NK-92 treated with Interleukin-12 subunit alpha and Interleukin-12 subunit beta, amount 100 ng/mL, for 24 hours (cell line): ENCODE measurements at places on chromosomes 4 and X.

DNA sequence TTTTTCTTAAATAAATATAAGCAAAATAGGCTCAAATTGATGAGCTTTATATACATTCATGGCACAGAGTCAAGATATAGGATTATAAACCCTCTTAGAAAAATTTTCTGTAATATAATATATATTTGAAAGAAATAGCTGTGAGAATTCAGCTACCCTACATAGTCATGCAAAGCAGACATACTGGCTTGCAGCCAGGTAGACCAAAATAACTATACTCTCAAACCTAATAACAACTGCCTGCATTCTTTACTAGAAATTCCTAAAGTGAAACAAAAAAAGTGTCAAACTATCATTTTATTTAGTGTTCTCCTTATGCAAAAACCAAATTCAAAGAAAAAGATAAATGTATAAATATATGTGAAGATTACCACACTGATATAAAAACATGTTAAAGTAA, 1390.2 kb downstream of the C4orf33 start:
- no peak for DNase-seq

- DNase-seq, result no peak
Measured at GRCh38 chrX:138191998-138192397, 519.5 kb downstream of the FGF13 start.

DNA sequence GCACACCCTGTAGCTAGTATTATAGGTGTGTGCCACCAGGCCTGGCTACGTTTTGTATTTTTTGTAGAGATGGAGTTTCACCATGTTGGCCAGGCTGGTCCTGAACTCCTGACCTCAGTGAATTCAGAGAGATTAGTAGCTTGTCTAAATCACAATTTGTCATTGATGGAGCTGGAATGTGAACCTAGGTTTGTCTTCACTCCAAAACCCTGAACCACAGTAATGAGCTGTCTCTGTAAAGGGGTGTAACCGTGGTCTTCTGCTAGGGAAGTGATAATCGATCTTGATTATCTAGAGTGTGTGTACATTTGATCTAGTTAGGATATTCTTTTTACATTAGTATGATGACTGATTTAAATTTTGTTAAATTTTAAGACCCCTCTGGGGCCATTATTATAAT, 8.3 kb downstream of the ARHGAP10 start:
- no peak for DNase-seq

DNA sequence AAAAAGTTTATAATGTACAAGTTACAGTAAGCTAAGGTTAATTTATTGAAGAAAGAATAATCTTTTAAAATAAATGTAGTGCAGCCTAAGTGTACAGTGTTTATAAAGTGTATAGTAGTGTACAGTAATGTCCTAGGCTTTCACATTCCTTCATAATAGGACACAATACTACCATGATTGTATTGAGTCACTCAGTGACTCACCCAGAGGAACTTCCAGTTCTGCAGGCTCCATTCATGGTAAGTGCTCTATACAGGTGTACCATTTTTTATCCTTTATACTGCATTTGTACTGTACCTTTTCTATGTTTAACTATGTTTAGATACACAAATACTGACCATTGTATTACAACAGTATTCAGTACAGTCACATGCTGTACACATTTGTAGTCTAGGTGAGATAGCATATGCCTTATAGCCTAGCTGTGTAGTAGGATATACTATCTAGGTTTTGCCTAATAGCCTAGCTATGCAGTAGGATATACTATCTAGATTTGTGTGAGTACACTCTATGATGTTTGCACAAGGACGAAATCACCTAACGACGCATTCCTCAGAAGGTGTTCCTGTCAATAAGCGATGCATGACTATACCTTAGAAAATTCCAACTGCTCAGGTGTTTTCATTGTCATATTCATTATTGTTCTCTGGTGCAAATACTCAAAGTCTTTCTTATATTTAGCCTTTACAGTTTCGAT, 5.5 kb upstream of the TMEM255A start:
- no peak for DNase-seq

GRCh38 chr4:115671581-115671980, 558.2 kb upstream of the NDST4 start:
- no peak for DNase-seq

- no peak for DNase-seq
Measured at GRCh38 chr4:73721435-73721834, 18.9 kb upstream of the CXCL8 start.

DNA sequence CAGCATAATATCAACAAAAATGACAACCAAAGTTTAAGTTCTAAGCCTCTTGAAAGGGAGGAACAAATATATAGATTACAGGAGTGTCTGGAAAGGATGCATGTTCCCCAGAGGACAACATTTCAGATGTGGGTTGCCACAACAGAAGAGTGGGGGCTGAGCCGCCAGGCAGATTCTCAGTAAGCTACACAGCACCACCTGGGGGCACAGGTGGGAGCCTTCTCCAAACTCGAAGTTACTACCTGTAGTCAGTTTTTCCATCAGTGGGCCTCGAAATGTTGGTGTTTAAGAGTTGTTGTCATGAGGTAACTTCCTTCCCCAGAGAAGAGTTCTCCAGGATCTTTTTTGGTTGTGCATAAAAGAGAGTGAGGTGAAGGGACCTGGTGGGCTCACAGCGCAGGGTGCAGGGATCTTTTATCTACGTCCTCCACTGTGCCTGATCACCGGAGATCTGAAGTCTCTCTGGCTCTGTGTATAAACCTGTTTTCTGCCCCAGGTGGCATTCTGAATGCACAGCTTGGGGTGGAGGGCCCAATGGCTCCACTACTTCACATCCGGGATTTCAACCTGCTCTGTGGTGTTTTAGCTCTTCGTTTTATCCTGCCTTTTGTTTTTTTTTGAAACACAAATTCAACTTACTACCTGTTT, 58.4 kb upstream of the STS start:
- DNase-seq, result peak; percentile 44

- DNase-seq, result no peak
Measured at GRCh38 chr4:129092631-129093190, 628 bp downstream of the SCLT1 start.

- no peak for DNase-seq
Measured at GRCh38 chrX:119694601-119695534, 1.9 kb upstream of the SEPTIN6 start.

DNA sequence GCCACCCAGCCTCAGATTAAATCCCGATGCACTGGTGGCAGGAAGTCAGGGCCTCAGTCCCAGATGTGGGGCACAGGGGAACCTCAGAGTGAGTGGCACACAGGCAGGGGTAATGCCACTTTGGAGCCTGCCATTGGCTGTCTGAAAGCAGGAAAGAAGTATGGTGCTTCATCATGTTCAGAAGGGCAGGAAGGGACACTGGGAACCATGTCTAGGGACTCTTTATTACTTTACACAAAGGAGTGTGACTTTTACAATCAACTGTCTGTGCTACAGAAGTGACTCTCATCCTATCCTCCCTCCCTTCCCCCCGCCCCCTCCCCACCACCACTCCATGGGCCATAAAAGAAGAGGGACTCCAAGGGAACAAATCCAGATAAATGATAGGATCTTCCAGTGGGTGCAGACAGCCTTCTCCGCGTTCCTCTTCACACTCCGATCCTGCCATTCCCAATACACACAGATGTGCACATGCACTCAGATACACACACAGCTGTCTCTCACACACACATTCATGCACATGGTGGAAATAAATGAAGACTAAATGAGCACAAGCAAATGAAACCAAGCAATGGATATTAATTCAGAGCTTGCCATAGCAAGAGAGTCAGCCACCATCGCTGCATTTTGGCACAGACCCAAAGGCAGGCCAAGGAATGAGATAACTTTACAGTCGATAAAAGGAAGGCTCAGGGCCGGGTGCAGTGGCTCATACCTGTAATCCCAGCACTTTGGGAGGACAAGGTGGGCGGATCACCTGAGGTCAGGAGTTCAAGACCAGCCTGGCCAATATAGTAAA, 2.5 kb upstream of the TMEM154 start:
- DNase-seq, result no peak

- no peak for DNase-seq
Measured at GRCh38 chrX:480861-481417, 94.2 kb upstream of the PPP2R3B start.

DNA sequence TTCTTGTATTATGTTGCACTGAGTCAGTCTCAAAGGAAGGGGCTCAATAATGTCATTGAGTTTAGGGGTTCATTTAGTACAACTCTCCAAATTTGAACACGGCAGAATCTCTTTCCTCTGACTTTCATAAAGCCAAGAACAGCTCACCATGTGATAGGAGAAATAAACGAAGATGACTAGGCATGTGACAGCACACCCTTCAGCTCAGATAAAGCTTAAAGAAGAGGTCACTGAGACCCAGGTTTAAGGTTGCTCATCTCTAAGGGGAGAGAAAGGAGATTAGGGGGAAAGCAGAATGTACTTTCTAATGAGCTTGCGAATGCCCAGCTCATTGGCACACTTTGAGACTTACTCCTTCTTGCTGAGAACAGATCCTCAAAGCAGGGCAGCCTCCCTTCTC, 89.0 kb downstream of the PLAC1 start:
- DNase-seq, result no peak

- no peak for DNase-seq
Measured at GRCh38 chr4:23579166-23579565, 310.7 kb downstream of the PPARGC1A start.

- no peak for DNase-seq
Measured at GRCh38 chr4:176784816-176785215, 7.9 kb downstream of the VEGFC start.

GRCh38 chr4:24273136-24273535, 311.2 kb downstream of the DHX15 start:
- no peak for DNase-seq

GRCh38 chrX:23385242-23385641, 50.6 kb downstream of the PTCHD1 start:
- DNase-seq, result no peak

DNA sequence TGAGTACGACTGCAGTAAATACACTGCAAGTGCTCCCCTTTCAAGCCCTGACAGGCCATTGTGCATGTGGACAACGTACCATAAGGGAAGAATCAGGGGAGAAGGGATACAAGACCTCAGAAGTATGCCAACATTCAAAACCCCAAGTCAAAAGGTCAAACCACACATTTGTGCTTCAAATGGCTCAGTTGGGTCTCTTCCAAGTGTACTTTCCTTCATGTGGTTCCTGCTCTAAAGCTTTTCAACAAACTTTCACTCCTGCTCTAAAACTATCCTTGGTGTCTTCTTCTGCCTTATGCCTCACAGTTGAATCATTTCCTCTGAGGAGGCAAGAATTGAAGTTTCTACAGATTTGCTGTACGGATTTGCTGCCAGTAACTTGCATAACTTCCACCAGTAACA, 305.7 kb upstream of the SLIT2 start:
- no peak for DNase-seq

GRCh38 chr4:109985993-109986974, 73.6 kb downstream of the EGF start:
- DNase-seq, result no peak

DNA sequence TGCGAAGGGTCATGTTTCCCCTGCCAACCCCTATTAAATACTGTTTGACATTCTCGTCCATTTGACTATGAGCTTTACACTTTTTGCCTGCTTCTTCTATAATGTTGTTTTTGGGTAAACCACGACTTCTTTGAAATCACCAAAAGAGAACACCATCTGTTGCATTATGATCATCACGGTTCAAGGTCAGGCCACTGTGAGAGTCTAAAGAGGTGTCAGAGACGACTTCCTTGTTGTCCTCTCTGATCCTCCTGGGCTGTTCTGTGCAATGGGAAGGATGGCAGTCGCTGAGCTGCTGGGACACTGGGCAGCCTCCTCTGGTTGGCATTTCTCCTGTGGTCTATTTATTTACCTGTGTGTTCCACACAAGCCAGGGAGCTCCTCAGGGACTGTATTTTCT, 137.5 kb downstream of the RASL11B start:
- no peak for DNase-seq

- DNase-seq, result no peak
Measured at GRCh38 chr4:52038103-52038912, at the start of gene SGCB. Gene SGCB, minus strand, starts transcription at chr4:52038299. Its CDS starts 40 bp downstream, at chr4:52038259.

- DNase-seq, result no peak
Measured at GRCh38 chr4:142480244-142480643, 365.9 kb downstream of the INPP4B start.

DNA sequence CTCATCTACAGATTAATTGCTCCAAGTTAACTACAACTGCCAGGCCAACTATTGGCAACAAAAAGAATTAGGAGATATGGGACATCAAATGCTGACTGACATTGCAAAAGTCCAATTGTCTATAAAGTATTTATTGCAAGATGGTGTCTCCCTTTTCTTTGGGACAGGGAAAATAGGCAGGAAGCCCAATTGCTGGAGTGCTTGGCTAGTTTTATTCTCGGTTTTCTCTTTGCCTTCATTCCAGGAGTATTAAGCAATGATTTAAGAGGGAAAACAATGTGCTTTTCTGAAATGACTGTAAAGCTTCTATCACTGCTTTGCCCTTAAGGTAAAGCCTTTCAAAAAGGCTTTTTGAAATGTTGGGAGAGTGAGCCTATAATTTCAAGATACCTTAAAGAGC, 62.8 kb upstream of the DIAPH2 start:
- no peak for DNase-seq

DNA sequence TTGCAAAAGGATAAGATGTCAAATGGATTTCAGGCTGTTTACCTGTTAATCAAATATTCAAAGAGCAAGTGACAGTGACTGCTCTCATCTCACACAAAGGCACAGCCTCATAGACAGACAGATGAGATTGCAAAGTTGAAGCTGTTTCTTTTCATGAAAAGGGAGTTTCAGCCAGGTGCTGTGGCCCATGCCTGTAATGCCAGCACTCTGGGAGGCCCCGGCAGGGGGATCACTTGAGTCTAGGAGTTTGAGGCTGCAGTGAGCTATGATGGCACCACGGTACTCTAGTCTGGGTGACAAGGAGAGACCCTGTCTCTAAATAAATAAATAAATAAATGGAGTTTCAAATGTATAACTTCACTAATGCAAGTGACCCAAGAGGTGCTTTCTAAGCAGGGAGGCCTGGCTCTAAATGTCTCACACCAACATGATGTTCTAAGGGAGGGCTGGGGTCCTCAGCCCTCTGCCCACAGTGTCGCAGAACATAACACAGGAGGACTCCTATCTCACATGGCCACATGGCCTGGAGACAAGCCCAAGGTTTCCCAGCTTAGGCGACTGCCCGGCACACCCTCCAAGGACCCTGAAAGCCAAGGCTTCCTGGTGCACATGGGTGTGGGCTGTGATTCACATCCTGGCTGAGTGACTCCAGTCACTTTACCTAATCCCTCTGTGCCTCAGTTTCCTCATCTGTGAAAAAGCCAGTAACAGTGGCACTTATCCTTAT, 26.8 kb downstream of the PPP2R2C start:
- no peak for DNase-seq

DNA sequence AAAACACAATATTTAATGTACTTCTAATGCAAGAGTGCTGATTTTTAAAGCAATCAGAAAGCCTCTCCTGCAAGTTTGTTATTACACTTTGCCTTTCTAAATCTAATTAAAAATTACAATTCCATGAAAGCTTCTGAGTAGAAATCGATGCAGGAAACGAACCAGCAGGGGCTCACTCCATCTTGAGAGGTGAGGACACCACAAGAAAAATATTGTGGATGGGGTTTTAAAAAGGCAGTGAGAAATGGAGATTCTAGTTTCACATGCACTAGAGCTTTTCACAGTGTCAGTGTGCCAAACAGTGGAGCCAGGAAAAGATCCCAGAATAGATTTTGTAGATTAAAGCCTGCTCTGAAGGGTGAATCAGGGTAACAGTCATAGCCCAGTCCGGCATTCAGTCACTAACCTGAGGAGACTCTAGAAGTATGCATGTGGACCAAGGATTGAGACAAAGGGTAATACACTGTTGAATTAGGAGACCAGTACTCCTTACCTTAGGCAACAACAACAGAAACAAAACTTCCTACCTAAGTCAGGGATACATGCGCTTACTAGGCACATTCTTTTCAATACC, 362.3 kb downstream of the NAF1 start:
- DNase-seq, result no peak

- no peak for DNase-seq
Measured at GRCh38 chr4:65791812-65792308, 121.6 kb upstream of the EPHA5 start.
